ENCODE measurements at places on chromosomes 5 and 9. TPM values are rescaled to one million over a fixed set of nuclear protein-coding genes. Genes with fewer than 3 reads are reported as not detected.
A peak's percentile ranks its signal among the peaks of the same experiment; 100 is the strongest.

Gene SPATA31E1
- not detected for total RNA-seq

Gene LCN6
- 18.9 TPM for total RNA-seq

DNA sequence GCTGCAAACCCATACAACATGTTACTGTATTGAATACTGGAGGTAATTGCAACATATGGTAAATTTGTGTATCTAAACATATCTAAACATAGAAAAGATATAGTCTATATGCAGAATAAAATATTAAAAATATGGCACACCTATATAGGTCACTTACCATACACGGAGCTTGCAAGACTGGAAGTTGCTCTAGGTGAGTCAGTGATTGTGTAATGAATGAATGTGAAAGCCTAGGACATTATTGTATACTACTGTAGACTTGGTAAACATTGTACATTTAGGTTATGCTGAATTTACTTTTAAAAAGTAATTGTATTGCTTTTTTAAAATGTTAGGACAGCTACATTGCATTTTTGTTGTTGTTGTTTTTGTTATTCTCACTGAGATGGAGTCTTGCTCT lies 968.8 kb downstream of the TLE1 start:
- H3K4me1 ChIP-seq = no peaks in the 10 kb centered on the region
- no peak overlapping the region for H3K27ac ChIP-seq
- no peaks in the 10 kb centered on the region for H3K27me3 ChIP-seq

DNA sequence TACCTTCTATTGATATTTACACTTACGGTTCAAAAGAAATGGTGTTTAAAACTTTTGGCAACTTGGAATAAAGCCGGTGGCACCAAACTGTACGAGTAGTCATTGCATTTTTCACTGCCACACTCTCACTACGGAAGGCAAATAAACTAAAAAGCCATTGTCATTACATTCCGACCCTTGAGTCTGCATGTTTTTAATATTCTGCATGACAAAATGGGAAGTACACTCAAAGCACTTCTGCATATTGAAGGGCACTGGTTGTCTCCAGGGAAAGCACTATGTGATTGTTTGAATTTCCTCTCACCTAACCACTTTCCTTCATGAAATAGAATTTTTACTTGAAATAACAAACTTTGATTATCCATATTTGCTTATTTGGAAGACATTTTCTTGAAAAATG lies 426.3 kb downstream of the CETN3 start:
- peaks cover 10% of the 10 kb centered on the region for H3K4me1 ChIP-seq
- no peak overlapping the region for H3K4me3 ChIP-seq
- H3K27me3 ChIP-seq = no peaks in the 10 kb centered on the region
- H3K36me3 ChIP-seq = no peaks in the 10 kb centered on the region

GRCh38 chr9:124779368-124780059 lies 2.6 kb downstream of the OLFML2A start:
- H3K27me3 ChIP-seq = peaks cover 21% of the 10 kb centered on the region
- DNase-seq = no peak
- H3K4me3 ChIP-seq = no peak overlapping the region
- peaks cover 52% of the 10 kb centered on the region for H3K4me1 ChIP-seq
- no peak overlapping the region for H3K27ac ChIP-seq

Gene SLC1A1
- total RNA-seq = 46.6 TPM

GRCh38 chr9:81314490-81314889 lies 374.9 kb downstream of the TLE1 start:
- no peaks in the 10 kb centered on the region for H3K36me3 ChIP-seq
- H3K4me1 ChIP-seq = no peaks in the 10 kb centered on the region
- no peak overlapping the region for H3K27ac ChIP-seq
- no peaks in the 10 kb centered on the region for H3K27me3 ChIP-seq
- DNase-seq = no peak

Gene SPINK4
- not detected for total RNA-seq

Gene SMIM33
- not detected for total RNA-seq

- no peak overlapping the region for H3K27ac ChIP-seq
- no peak for DNase-seq
- H3K4me3 ChIP-seq = no peak overlapping the region
- H3K36me3 ChIP-seq = no peaks in the 10 kb centered on the region
These were observed 65.7 kb upstream of the TNFAIP8 start for GRCh38 chr5:119290161-119290569.

- no peak overlapping the region for H3K4me3 ChIP-seq
- no peak overlapping the region for H3K27ac ChIP-seq
- H3K27me3 ChIP-seq = no peaks in the 10 kb centered on the region
- no peaks in the 10 kb centered on the region for H3K36me3 ChIP-seq
These were observed 146.7 kb downstream of the CARTPT start for GRCh38 chr5:71865665-71866320.

Gene PCDHA9
- total RNA-seq = 0.20 TPM

Gene PRELID2
- total RNA-seq = 5.9 TPM

Gene KCNIP1
- total RNA-seq = 0.52 TPM

DNA sequence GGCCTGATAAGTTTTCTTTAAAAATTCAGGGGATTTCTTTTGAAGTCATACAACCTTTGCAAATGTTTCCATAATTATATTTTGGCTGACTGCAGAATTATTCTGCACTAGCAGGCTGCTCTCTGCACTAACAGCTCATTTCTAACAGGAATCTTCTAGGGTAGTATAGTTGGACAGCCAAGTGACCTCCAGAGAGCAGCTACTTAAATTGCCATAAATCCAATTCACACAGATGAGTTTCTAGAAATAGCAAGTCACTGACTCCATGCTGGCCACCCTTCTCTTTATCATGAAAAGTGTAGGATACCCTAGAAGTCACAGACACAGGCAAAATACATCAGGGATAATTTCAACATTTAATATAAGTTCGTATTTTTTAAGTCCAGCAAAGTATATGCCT lies 110.9 kb upstream of the TARS1 start:
- H3K4me3 ChIP-seq = no peak overlapping the region
- no peaks in the 10 kb centered on the region for H3K36me3 ChIP-seq
- H3K27me3 ChIP-seq = no peaks in the 10 kb centered on the region
- H3K27ac ChIP-seq = no peak overlapping the region
- H3K4me1 ChIP-seq = no peaks in the 10 kb centered on the region
- no peak for DNase-seq

DNA sequence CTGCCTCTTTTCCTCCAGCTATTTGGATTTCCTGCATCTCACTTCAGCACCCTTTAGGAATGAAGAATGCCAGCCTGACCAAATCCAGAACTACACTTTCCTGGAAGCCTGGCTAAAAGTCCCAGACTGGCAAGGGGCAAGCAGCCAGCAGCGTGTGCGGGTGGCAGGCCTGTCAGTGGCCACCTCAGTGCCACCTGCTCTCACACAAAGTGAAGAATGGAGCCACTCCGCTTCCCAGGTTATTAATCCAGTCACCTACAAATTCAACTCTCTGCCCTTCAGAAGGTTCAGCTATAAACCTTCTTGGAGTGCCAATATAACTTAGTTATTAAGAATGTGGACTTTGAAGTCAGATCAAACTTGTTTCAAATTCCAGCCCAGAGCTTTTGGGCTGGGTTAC lies 6.7 kb upstream of the ALDOB start:
- H3K4me3 ChIP-seq = no peak overlapping the region
- H3K36me3 ChIP-seq = no peaks in the 10 kb centered on the region
- no peak overlapping the region for H3K27ac ChIP-seq
- H3K4me1 ChIP-seq = no peaks in the 10 kb centered on the region
- DNase-seq = peak; percentile 31
- H3K27me3 ChIP-seq = no peaks in the 10 kb centered on the region

GRCh38 chr5:90474235-90475107 lies at the start of the genes MBLAC2 and POLR3G:
TSS of gene MBLAC2 (minus strand) at chr5:90474771. CDS start at chr5:90474292, 479 bp downstream.
TSS of gene POLR3G (plus strand) at chr5:90474864. CDS start at chr5:90485568, 10,704 bp downstream.
- peak; percentile 94 for DNase-seq
- peak within 1 kb of the TSS; percentile 97 for H3K4me3 ChIP-seq
- no peaks in the 10 kb centered on the region for H3K27me3 ChIP-seq
- peaks cover 20% of the 10 kb centered on the region for H3K4me1 ChIP-seq
- H3K27ac ChIP-seq = peak within 1 kb of the TSS; percentile 81

GRCh38 chr9:124000784-124001457 lies 10.6 kb upstream of the LHX2 start:
- H3K4me1 ChIP-seq = peaks cover 40% of the 10 kb centered on the region
- H3K27me3 ChIP-seq = peaks cover 91% of the 10 kb centered on the region
- DNase-seq = no peak
- no peak overlapping the region for H3K27ac ChIP-seq
- no peak overlapping the region for H3K4me3 ChIP-seq

DNA sequence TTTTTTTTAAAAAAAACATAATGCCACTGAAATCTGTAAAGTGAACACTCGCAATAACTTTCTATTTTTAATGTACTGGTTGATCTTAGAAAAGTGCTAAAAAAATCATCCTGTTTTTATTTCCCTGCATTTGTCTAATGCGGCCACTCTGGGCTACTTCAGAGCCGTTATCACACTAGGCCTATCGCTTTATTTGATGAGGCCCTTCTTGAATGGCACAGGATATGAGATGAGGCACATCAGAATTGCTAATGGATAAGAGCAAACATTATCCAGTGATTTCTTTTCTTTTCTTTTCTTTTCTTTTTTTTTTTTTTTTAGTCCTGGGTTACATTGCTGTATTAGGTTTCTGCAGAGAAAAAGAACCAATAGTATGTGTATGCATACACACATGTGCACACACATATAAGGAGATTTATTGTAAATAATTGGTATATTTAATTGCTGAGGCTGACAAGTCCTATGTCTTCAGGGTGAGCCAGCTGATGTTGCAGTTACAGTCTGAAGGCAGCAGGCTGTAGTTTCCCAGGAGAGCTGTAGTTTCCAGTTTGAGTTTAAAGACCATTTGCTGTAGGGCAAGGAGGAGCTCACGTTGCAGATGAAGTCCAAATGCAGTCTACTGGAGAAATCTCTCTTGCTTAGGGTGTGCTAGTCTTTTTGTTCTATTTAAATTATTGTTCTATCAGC lies 391.7 kb downstream of the MED10 start:
- no peaks in the 10 kb centered on the region for H3K4me1 ChIP-seq
- DNase-seq = no peak
- no peak overlapping the region for H3K4me3 ChIP-seq
- no peaks in the 10 kb centered on the region for H3K36me3 ChIP-seq
- H3K27me3 ChIP-seq = no peaks in the 10 kb centered on the region

Gene DAB2IP
- total RNA-seq = 53.4 TPM

Gene SLC4A9
- total RNA-seq = not detected

Gene ZNF883
- total RNA-seq = 3.4 TPM

Gene AK6
- 31.1 TPM for total RNA-seq

- H3K27ac ChIP-seq = no peak overlapping the region
- H3K4me3 ChIP-seq = no peak overlapping the region
- no peaks in the 10 kb centered on the region for H3K36me3 ChIP-seq
- H3K4me1 ChIP-seq = no peaks in the 10 kb centered on the region
These were observed 370.8 kb downstream of the GADD45G start for GRCh38 chr9:89975630-89976029.

DNA sequence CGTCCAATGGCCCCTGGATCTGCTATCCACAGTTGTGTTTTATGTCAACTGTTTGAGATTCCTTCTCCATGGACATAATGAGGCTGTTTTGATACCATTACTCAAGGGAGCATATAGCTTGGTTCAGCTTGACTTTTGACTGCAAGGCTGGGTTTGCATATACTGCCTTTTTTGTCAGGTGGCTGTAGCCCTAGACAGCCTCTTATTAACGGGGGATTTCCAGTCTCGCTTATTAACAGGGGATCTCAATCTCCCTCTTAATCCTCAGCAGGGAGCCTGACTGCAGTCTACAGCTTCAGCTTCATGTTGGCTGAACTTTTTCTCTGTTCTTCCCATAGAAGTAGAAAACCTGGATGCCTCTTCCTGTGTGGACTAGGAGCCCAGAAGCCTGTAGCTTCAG lies 73.7 kb upstream of the TNC start:
- H3K36me3 ChIP-seq = no peaks in the 10 kb centered on the region
- peaks cover 3% of the 10 kb centered on the region for H3K4me1 ChIP-seq
- no peak overlapping the region for H3K4me3 ChIP-seq
- H3K27me3 ChIP-seq = no peaks in the 10 kb centered on the region

Gene PARP8
- total RNA-seq = 33.6 TPM

DNA sequence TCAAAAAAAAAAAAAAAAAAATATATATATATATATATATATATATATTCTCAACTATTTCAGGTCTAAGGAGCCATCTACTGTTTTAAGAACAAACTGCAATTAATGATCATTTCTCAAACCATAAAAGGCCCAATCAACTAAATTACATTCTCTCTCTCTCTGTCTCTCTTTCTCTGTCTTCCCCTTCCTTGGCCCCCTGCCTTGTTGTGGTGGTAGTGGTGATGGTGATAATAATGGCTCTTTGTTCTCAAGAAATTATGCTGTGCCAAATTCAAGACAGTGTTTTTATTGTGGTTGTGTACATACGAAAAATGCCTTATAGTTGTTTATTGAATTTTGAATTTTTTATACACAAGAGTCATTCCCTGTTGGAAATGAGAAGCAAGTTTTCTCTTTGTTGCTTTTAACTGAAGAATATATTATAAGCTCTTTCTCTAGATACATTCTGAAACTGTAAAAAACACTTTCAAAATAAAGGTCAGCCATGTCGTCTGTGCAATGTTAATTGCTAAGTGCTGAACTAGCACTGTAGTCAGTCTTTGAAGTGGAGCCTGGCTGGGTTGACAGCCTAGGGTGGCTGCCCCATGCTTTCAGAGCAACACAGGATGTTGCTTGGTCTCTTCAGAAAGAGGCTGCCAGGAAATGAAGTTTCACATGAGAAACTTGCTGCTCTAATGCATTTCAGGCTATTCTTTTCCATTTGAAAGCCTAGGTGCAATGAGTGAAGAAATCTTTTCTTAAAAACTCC lies 96.0 kb downstream of the HINT1 start:
- H3K36me3 ChIP-seq = no peaks in the 10 kb centered on the region
- no peaks in the 10 kb centered on the region for H3K27me3 ChIP-seq
- no peaks in the 10 kb centered on the region for H3K4me1 ChIP-seq
- H3K27ac ChIP-seq = no peak overlapping the region
- peak; percentile 6 for DNase-seq

Gene IL31RA
- 0.16 TPM for total RNA-seq

DNA sequence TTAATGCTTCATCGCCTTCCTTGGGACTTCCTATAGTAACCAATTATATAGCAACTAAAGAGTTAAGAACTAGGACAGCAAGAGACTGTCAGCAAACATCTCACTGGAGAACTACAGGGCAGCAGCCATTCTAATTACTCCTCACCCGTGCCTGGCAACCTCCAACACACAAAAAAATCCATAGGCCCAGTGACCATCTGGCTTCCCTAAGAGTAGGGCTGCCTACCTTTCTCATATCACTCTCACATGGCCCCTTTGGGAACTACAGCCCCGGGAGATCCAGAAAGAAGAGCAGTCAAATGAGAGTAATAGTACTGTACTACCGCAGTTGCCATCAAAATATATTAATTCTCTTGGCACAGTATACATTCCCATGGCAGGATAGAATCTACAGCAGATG lies 5.7 kb downstream of the DCAF10 start:
- peaks cover 27% of the 10 kb centered on the region for H3K4me1 ChIP-seq
- no peaks in the 10 kb centered on the region for H3K36me3 ChIP-seq
- DNase-seq = no peak

Gene NMUR2
- 0.81 TPM for total RNA-seq
